ENCODE measurements at places on chromosomes 5 and 9.
A peak's percentile ranks its signal among the peaks of the same experiment; 100 is the strongest.

GRCh38 chr9:6833518-6834192 lies 75.9 kb downstream of the KDM4C start:
- H3K36me3 ChIP-seq, result peaks cover 50% of the 10 kb centered on the region
- no peak overlapping the region for H3K27ac ChIP-seq
- H3K27me3 ChIP-seq, result no peaks in the 10 kb centered on the region
- H3K4me3 ChIP-seq, result no peak overlapping the region
- no peak for DNase-seq

GRCh38 chr9:27350382-27350976 lies 53.5 kb upstream of the EQTN start:
- no peak overlapping the region for H3K4me3 ChIP-seq
- no peaks in the 10 kb centered on the region for H3K27me3 ChIP-seq
- H3K27ac ChIP-seq, result no peak overlapping the region

DNA sequence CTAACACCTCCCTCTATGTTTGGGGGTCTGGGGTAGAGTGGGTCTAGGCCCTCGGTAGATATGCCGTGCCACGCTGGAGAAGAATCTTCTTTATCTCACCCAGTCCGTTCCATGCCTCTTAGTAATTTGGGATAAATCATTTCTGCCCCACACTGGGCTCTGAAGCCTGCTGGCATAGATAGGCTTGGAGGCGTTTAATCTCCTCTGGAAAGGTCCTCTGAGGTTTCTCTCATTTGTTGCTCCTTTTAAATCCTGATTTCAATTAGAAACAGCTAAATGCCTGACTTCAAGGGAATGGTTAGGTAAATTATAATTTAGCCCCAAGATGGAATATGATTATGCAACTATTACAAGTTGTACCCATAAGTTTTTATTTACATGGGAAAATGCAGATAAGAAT lies 57.8 kb upstream of the AKNA start:
- H3K4me1 ChIP-seq, result no peaks in the 10 kb centered on the region
- no peak overlapping the region for H3K4me3 ChIP-seq

DNA sequence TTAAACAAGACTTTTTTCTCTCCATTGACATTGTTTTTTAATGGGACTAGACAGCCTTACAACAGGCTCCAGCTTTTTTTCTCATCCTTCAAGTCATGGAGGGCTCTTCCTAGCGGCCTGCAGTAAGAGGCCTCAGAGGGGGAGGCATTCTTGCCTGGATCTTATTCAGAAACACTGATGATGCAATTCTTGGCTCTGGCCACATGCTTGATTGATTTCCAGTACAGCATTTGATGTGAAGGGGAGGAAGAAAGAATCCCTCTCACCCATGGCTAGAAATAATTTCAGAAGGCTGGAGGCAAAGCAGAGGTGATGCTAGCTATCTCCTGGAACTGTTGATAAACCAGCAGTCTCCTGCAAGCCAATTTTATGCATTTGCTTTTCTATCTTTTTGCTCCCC lies 324.8 kb downstream of the PRELID2 start:
- H3K27ac ChIP-seq, result no peak overlapping the region
- DNase-seq, result no peak
- H3K27me3 ChIP-seq, result no peaks in the 10 kb centered on the region
- H3K4me1 ChIP-seq, result no peaks in the 10 kb centered on the region
- H3K4me3 ChIP-seq, result no peak overlapping the region
- H3K36me3 ChIP-seq, result no peaks in the 10 kb centered on the region

- H3K4me1 ChIP-seq, result no peaks in the 10 kb centered on the region
- no peak for DNase-seq
- no peaks in the 10 kb centered on the region for H3K27me3 ChIP-seq
- H3K27ac ChIP-seq, result no peak overlapping the region
Observed at GRCh38 chr9:95242613-95243012, 74.9 kb downstream of the FANCC start.

DNA sequence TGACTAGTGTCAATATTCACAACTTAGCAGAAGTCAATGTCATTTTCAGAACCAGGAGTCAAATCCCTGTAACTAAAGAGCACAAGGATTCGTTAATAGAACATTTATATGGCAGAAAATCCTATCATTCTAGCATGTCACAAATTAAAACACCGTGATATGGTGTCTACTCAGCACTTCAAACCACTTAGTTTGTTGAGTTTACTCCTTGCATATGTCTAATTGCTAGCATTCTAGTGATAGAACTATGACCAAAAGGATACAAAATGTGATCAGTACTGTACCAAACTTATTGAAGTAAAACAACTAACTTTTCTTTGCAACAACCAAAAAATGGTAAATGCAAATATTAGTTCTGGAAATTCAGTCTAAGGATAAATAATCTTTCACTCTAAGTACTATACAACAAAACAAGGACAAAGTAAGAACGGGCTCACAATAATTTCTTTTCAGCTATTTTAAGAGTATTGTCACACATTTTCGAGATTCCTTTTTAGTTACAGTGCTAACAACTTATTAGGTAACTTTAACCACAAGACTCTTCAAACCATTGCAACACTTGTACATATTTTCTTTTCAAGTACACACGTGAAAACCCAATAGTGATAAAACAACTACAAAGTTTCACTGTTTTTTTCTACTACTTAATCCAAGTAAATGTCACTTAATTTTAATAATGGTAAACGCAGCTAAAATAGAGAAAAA lies 845.2 kb upstream of the CDH10 start:
- H3K27me3 ChIP-seq, result no peaks in the 10 kb centered on the region
- no peak for DNase-seq
- no peak overlapping the region for H3K27ac ChIP-seq
- no peak overlapping the region for H3K4me3 ChIP-seq
- no peaks in the 10 kb centered on the region for H3K36me3 ChIP-seq

DNA sequence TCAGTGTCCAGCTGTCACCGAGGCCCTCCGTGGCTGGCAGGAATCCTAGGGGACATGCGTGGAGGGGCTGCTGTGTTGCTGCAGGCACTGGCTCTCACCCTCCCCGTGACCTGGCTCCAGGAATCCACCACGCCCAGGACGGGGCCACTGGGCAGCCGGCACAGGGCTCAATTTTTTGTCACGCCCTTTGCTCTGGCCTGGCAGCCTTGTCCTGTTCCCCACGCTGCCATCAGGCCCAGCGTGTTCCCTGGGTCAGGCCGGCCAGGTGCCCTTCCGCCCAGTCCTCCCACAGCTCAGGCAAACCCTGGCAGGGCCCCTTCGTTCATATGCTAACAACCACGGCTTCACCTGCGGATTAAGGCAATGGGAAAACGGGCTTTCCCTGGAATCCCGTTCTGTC lies 37.3 kb downstream of the PROP1 start:
- no peaks in the 10 kb centered on the region for H3K36me3 ChIP-seq
- no peaks in the 10 kb centered on the region for H3K4me1 ChIP-seq
- H3K4me3 ChIP-seq, result no peak overlapping the region
- DNase-seq, result no peak
- H3K27me3 ChIP-seq, result no peaks in the 10 kb centered on the region
- H3K27ac ChIP-seq, result no peak overlapping the region

- DNase-seq, result no peak
- H3K4me1 ChIP-seq, result no peaks in the 10 kb centered on the region
- no peak overlapping the region for H3K4me3 ChIP-seq
- H3K27ac ChIP-seq, result no peak overlapping the region
Observed at GRCh38 chr5:79200573-79201183, 35.3 kb upstream of the JMY start.

DNA sequence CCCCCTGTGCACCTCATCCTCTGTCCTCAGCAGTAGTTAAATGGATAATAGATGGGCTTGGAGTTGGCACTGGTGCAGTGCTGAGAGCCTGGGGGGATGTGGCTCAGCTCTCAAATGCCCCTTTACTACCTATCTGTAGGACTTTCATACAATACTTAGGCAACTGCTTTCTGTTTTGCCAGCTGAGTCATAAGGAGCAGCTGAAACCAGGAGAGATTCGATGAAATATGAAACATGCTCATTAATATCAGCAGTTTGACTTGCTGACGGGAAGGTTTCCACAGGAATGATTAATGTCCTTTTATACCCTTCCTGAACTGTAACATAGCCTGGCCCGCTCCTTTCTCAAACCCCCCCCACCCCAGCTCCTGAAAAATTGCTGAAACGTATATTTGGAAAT lies 142.6 kb downstream of the SAXO1 start:
- no peaks in the 10 kb centered on the region for H3K27me3 ChIP-seq
- no peak overlapping the region for H3K4me3 ChIP-seq
- no peaks in the 10 kb centered on the region for H3K4me1 ChIP-seq
- no peak for DNase-seq
- no peaks in the 10 kb centered on the region for H3K36me3 ChIP-seq

GRCh38 chr5:138910546-138911185 lies 35.5 kb upstream of the LRRTM2 start:
- no peak overlapping the region for H3K27ac ChIP-seq
- peaks cover 92% of the 10 kb centered on the region for H3K36me3 ChIP-seq
- no peak for DNase-seq
- no peaks in the 10 kb centered on the region for H3K27me3 ChIP-seq

DNA sequence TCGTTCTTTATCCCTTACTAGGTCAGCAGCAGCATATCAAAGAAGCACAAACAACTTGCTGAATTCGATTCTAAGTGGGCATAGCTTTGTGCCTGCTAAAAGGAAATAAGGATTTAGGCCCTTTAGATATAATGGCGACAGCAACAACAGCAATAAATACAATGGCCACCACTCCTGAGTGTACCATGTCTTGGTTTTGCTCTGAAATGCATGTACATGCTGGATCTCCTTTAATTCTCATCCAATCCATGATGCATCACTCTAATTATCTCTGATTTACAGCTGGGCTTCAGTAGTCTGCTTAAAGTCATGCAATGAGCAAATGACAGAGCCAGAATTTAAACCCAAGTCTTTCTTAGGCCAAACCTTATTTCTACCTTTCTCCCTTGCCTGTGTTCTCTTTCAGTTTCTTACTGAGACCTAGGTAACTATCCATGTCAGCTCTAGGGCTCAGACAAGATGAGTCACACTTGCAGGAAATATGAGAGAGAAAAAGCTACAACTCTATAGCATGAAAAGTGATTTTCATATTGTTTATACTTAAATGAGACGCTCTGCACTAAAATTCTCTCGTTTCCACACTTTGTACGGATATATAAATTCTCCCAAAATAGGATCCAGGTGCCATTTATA lies 111.8 kb downstream of the HMHB1 start:
- no peaks in the 10 kb centered on the region for H3K4me1 ChIP-seq
- no peak overlapping the region for H3K27ac ChIP-seq
- H3K27me3 ChIP-seq, result no peaks in the 10 kb centered on the region
- H3K4me3 ChIP-seq, result no peak overlapping the region
- DNase-seq, result no peak
- H3K36me3 ChIP-seq, result no peaks in the 10 kb centered on the region

DNA sequence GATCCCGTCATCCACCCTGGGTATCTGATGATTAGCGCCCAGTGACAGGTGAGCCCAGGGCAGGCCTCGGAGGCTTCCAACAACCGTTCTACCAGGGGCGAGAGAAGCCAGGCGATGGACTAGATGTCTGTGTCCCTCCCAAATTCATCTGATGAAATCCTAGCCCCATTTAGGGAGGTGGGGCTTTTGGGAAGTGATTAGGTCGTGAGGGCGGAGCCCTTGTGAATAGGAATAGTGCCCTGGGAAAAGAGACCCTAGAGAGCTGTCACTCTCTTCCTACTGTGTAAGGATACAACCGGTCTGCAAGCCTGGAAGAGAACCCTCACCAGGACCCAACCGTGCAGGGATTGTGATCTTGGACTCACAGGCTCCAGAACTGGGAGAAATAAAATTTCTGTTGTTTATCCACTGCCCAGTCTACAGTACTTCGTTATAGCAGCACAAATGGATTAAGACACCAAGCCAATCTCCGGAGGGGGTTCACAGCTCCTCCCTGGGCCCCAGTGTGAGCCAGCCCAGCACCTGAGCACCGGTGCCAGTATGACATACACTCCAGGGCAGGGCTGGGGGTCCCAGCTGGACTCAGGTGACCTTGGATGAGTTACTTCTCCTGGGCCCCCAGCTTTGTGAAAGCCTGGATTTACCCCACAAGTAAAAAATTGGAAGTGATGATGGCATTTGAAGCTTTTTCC lies 162.2 kb downstream of the DAB2IP start:
- H3K27me3 ChIP-seq, result no peaks in the 10 kb centered on the region
- H3K27ac ChIP-seq, result no peak overlapping the region
- DNase-seq, result no peak
- no peak overlapping the region for H3K4me3 ChIP-seq

GRCh38 chr5:151950706-151951105 lies 26.1 kb upstream of the GLRA1 start:
- no peaks in the 10 kb centered on the region for H3K27me3 ChIP-seq
- H3K27ac ChIP-seq, result no peak overlapping the region

DNA sequence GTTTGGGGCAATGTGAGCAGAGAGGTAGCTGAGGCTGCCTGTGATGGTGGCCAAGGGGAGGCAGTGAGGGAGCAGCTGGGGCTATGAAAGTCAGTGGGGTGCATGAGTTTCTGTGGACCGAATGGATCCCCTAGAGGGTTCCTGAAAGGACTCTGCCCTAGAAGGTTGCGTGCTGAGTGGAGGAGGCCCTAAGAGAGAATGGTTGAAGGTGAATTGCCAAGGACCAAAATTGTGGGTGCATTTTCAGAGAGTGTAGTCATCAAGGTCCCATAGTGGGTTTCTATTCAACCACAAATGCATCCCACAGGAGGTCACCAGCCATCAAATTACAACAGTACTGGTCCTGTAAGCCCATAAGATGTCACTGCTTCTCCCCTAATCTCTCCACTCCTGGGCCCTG lies 298.3 kb downstream of the CDK5RAP2 start:
- no peaks in the 10 kb centered on the region for H3K4me1 ChIP-seq
- no peaks in the 10 kb centered on the region for H3K36me3 ChIP-seq
- no peak overlapping the region for H3K4me3 ChIP-seq
- DNase-seq, result no peak

DNA sequence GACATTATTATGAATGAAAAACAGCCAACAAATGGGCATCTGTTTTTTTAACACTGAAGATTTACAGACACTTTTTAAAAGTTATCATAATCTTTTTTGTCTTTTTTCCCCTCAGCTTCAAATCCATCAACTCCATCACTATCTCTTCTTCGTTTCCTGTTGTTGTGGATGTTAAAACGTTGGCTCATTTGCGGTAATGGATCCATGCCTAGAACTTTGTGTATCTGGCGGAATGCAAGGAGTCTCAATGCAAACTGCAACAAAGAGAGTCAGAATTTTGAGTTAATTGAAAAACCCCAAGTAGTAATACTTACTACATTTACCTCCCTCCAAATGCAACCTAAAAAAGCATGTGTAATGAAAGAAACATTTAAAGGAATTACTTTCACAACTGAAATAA lies 42.9 kb upstream of the MTMR12 start:
- DNase-seq, result no peak
- no peak overlapping the region for H3K27ac ChIP-seq
- H3K4me3 ChIP-seq, result no peak overlapping the region
- peaks cover 5% of the 10 kb centered on the region for H3K4me1 ChIP-seq
- H3K27me3 ChIP-seq, result no peaks in the 10 kb centered on the region
- H3K36me3 ChIP-seq, result peaks cover 76% of the 10 kb centered on the region

DNA sequence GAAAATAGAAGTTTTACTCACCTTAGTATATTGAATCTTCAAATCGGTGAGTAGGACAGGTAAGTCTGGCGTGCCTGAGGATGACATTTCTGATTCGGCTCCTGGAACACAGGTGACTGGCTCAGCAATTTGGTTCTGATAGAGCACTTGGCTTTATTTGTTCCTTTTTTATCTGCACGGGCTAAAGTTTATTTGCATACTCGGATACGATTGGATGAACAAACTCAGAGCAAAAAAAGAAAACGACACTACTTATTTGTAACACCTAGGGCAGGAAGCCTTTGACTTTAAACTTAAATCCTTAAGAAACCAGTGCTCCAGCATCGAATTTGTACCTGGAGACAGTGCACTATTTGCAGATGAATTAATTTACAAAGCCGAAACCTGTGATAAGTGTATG lies at the start of gene ALDH1A1:
ALDH1A1 (minus strand) TSS at position 140 of the 400 bp plus-strand sequence; CDS start at position 87, 53 bp downstream.
- no peak within 1 kb of the TSS for H3K27ac ChIP-seq
- no peaks in the 10 kb centered on the region for H3K36me3 ChIP-seq
- peak within 1 kb of the TSS; percentile 50 for H3K4me3 ChIP-seq
- H3K27me3 ChIP-seq, result no peaks in the 10 kb centered on the region
- peak; percentile 18 for DNase-seq
